Stimulated activated CD4-positive, alpha-beta T cell treated with anti-CD3 and anti-CD28 coated beads, Interleukin-15, amount 100 ng/mL, for 1 hour (primary cell): ENCODE measurements at places on chromosomes 3 and 15.

DNA sequence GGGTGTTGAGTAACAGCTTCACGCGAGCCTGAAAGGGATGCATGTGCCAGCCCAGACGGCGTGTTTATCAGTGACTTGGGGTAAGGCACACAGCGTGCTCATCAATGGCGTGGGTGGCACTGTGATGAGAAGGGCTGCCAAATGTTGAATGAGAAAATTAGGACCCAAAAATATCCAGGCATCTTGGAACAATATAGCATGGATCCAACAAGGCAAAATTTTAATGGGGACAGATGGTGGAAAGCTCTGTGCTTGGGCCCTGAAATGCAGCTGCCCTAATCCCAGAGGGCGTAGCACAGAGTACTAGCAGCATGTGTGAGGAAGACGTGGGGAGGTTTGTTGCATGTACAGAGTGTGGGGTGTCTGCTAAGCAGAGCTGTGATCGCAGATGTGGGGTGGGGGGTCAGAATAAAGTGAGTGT lies 48.9 kb downstream of the SSUH2 start:
- DNase-seq: no peak

DNA sequence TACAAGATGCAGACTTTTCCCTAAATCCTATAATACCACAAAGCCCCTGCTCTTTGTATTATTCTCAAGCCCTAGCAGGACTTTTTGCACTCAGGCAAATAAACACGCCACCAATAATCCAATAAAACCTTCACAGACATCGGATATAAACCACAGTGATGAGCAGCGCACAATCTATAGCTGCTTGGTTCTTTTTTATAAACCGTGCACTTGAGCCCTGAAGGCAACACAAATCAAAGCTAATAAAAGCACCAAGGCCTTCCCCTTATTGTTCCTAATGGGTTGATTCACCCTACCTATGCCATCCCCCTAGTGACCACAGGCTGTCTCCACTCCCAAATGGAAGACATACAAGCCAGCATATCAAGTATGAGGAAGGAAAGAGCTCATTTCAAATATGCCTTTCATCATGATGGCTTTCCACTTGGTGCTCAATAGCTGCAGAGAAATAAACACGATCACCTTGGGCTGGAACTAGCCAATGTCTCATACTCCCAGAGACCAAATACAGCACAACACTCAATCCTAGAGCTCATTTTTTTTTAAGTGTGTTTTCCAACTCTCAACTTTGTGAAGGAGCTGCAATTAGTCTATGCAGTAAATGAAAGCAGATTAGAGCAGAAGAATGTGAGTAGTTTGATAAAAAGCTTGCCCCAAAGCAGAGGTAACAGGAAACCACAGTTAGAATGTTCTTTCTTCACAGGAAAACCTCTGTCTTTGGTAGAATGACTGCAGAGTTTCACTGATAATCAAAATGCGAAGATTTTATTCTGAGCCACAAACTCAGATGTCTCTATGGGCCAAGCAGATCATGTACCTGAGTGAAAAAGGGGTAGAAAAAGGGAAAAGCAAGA lies 573.9 kb downstream of the AGBL1 start:
- no peak for DNase-seq

GRCh38 chr3:21446027-21446426 lies 305.0 kb downstream of the ZNF385D start:
- no peak for DNase-seq

- DNase-seq: no peak
Measured at GRCh38 chr3:143309705-143310104, 190.1 kb downstream of the CHST2 start.

- no peak for DNase-seq
Measured at GRCh38 chr3:139243710-139244109, 100.1 kb upstream of the MRPS22 start.

DNA sequence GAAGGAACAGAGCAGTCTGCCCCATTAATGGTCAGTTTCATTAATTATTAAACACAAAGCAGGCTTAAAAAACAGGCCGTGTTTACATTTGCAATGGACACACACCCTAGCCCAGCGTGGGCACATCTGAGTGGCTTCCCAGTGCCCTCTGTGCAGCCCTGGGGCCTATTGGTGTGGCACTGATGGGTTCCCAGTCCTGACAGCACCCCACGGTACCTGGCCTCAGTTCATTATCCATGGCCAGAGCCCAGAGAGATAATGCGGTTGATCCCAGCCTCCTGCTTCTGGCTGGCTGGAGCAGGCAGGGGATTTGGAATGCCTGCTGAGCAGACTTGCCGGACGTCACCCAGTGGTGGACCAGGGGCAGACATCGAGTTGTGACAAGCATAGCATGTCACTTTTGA lies 110.5 kb upstream of the ABHD17C start:
- DNase-seq: no peak
